ENCODE measurements at places on chromosomes 11 and 22. TPM values are rescaled to one million over a fixed set of nuclear protein-coding genes. Genes with fewer than 3 reads are reported as not detected.

Gene MUC5AC
- total RNA-seq = not detected

Gene APOA5
- 0.63 TPM for total RNA-seq

Gene LMO1
- total RNA-seq = 1.0 TPM

Gene LIPT2
- total RNA-seq = 0.71 TPM

Gene CHRM1
- total RNA-seq = not detected

Gene C11orf16
- not detected for total RNA-seq

Gene RBM4B
- 6.0 TPM for total RNA-seq

Gene PHOX2A
- not detected for total RNA-seq

Gene KCNQ1OT1
- 1.5 TPM for total RNA-seq

Gene PIH1D2
- 1.5 TPM for total RNA-seq

Gene RFPL3
- total RNA-seq = not detected

Gene TOB2
- total RNA-seq = 17.5 TPM

Gene LRRC74B
- not detected for total RNA-seq

Gene CHRDL2
- not detected for total RNA-seq

Gene GP1BB
- 1.6 TPM for total RNA-seq

Gene GRM5
- total RNA-seq = not detected

All from pancreas (tissue), 10 donors.